ENCODE measurements at places on chromosomes 11 and 22. TPM values are rescaled to one million over a fixed set of nuclear protein-coding genes. Genes with fewer than 3 reads are reported as not detected.

The C22orf31 gene
- not detected for total RNA-seq

The GAL3ST1 gene
- total RNA-seq, result not detected

The CABP7 gene
- not detected for total RNA-seq

DNA sequence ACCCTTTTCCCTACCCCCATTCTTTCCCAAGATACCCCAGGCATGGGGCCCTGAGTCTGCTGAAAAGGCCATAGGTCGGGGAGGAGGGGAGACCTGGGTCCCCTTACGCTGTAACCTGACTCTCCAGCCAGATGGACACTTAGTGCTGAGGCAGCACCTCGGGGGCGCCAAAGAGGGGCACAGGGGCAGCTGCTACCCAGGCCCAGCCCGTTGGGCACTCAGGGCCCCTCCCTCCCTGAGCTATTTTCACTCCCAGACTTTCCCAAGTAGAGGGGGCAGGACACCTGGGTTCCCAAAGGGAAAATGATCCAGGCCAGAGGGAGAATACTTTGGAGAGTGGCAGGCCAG lies 933 bp downstream of the ACTN3 start:
- peaks cover 4% of the 10 kb centered on the region for H3K36me3 ChIP-seq
- peaks cover 15% of the 10 kb centered on the region for H3K27me3 ChIP-seq
- peak overlapping the region; percentile 0 for H3K4me3 ChIP-seq
- H3K4me1 ChIP-seq, result peaks cover 24% of the 10 kb centered on the region

DNA sequence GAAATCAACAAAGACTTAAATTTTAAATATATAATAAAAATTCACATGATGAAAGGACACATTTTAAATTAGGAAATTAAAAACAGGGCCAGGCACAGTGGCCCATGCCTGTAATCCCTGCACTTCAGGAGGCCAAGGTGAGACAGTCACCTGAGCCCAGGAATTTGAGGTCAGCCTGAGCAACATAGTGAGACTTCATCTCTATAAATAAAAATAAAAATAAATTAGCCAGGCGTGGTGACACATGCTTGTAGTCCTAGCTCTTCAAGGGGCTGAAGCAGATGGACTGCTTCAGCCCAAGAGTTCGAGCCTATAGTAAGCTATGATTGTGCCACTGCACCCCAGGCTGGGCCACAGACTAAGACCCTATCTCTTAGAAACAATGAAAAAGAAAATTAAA lies 29.3 kb downstream of the RRAS2 start:
- peaks cover 17% of the 10 kb centered on the region for H3K36me3 ChIP-seq
- peaks cover 35% of the 10 kb centered on the region for H3K4me1 ChIP-seq
- no peaks in the 10 kb centered on the region for H3K27me3 ChIP-seq
- H3K27ac ChIP-seq, result no peak overlapping the region

DNA sequence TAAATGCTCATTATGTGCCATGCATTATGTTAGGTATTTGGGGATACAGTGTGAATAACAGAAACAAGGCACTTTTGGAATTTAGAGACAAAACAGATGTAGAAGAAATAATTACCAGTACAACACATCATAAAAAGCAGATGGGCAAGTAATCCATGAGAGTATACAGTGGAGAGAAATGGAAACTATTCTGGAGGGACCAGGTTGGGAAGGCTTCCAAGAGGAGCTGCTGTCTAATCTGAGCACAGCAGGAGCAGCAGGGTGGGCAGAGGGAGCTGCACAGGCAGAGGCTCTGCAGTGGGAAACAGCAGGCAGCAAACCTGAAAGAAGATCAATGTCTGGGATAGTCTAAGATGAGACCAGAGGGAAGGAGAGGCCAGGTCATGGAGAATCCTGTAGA lies 268.7 kb upstream of the CCDC90B start:
- no peaks in the 10 kb centered on the region for H3K36me3 ChIP-seq
- no peaks in the 10 kb centered on the region for H3K4me1 ChIP-seq
- no peak for DNase-seq
- no peak overlapping the region for H3K4me3 ChIP-seq

DNA sequence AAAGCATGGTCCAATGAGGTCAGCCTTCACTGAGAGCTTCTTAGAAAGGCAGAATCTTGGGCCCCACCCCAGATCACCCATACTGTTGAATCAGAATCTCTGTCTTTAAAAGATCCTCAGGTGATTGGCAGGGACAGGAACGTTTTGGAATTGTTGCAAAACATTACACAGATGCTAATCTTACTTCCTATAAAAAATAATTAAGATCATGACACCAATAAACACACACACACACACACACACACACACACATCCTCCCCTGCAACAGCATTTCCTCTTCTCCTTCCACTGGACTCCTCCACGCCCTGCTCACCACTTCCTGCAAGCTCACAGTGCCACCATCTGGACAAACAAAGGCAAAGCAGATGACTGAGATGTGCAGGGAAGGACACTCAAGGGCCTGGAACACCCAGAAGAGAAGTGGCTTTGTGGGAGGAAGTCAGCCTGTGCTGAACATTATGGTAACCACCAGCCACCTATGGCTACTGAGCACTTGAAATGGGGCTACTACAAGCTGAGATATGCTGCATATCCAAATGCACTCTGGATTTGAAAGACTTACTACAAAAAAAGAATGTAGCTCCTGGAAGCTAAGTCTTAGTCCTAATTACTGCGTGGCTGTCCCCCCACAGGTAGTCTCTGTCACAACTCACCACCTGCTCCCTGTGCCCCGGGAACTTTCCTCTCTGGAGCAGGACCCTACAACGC lies 65.6 kb downstream of the BTG4 start:
- peak; percentile 90 for DNase-seq
- peak overlapping the region; percentile 10 for H3K4me3 ChIP-seq
- peaks cover 23% of the 10 kb centered on the region for H3K4me1 ChIP-seq
- H3K36me3 ChIP-seq, result no peaks in the 10 kb centered on the region
- H3K27ac ChIP-seq, result peak overlapping the region; percentile 60

Measured in activated CD4-positive, alpha-beta T cell treated with anti-CD3 and anti-CD28 coated beads, Interleukin-2, amount 10 ng/mL, durations not matched to agents 7 days and 5 days (primary cell).